ENCODE measurements at places on chromosomes 1 and 21.
A peak's percentile ranks its signal among the peaks of the same experiment; 100 is the strongest.

- no peak for DNase-seq
Measured at GRCh38 chr21:22145545-22145944, 1147.3 kb downstream of the NCAM2 start.

DNA sequence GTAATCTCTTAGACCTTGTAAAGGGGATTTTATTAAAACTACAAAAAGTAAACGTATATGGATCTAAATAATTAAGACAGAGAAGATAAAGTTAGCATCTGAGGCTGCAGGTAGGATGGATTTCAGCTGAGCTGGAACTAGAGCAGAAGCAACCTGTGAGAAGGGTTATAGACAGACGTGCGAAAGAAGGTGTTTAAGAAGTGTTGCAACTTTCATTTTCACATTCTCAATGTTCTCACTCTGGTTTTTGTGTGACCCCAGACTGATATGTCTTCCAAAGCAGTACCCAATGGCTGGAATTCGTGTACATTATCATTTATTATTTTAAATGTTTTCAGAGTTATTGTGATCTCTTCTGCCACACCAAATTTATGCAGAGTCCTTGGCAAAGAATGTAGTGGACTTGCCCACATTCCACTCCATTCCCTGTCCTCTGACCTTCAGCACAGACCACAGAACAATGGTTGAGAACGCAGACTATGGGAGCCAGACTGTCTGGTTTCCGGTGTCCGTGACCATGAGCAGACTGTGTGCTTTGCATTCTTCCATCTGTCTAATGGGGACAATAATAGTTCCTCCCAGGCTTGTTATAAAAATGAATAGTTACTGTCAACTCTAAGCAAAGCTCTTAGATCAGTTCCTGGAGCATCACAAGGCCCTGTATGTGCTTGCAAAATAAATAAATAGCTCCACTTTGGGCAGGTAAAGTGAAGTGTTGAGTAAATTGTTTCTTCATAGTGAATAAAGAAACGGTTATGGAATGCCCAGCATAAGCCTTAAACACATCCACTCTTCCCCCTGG lies 140.6 kb upstream of the SAMSN1 start:
- DNase-seq, result no peak

GRCh38 chr21:42096566-42096965 lies 25.4 kb downstream of the UMODL1 start:
- DNase-seq, result no peak

DNA sequence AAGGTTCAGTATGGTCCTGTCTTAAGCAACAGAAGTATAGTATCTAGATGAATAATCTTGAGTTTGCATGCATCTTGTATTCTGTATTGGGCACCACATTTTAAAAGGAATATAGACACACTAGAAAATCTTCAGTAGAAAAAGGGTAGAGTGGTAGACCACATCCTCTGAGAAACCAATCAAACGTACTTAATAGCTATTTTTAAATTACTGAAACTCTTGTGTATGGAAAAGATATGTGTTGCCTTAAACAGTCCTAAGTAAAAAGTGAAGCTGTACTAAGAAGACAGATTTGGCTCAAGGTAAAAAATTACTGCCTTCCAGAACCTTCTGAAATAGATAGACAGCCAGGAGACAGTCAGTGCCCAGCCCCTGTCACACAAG lies 3.1 kb downstream of the CTXND2 start:
- no peak for DNase-seq

GRCh38 chr1:37634244-37634991 lies at the start of gene RSPO1:
Gene RSPO1, minus strand, starts transcription at chr1:37634892. Its CDS starts 5,231 bp downstream, at chr1:37629661.
- DNase-seq, result no peak

- DNase-seq, result no peak
Measured at GRCh38 chr1:116712510-116712909, 41.7 kb upstream of the CD2 start.

DNA sequence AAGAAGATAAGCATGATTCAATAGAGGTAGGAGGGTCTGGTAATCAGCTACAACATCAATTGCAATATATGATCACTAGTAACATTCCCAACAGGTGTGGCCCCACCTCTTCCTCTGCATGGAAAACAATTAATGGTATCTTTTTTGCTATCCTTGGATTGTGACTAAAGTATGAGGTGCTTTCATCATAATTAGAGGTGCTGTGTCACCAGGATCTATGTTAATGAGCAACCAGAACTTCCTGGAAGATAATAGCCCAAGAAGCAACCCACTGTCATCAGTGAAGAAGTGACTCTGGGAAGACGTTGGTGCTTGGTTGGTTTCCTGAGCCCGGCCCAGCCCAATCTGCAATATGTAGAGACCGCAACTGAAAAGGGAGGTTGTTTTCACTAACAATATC lies 167.2 kb downstream of the SETD4 start:
- DNase-seq, result no peak

GRCh38 chr1:230232371-230232771 lies 165.3 kb downstream of the GALNT2 start:
- no peak for DNase-seq

DNA sequence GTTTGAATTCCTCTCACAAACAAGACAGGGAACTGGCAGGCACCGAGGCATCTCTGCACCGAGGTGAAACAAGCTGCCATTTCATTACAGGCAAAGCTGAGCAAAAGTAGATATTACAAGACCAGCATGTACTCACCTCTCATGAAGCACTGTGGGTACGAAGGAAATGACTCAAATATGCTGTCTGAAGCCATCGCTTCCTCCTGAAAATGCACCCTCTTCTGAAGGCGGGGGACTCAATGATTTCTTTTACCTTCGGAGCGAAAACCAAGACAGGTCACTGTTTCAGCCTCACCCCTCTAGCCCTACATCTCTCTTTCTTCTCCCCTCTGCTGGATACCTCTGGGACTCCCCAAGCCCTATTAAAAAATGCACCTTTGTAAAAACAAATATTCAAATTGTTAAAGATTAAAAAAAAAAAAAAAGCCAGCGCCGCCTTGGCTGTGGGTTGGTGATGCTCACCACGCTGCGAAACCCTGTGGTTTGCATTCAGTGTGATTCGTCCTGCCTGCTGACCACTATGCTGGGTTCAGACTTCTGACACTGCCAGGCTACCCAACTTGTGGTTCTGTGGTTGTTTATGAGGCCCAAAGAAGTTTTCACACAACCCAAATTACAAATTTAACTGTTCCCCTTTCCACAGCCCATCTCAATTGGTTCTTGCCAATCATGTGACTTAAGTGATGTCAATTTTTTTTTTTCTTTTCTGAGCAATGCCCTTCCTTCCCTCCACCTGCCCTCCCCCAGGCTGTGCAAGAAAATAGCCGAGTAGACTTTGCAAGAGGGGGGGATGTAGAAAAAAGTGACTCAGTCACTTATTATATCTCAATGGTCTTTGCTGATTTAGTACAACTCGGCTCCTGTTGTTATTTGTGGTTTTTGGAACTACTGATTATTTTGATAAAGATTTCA lies at the start of gene RUNX1:
RUNX1 (minus strand) TSS at position 597 of the 912 bp plus-strand sequence.
- DNase-seq, result peak; percentile 94

GRCh38 chr1:154970631-154971340 lies at the start of gene SHC1:
Gene SHC1, minus strand, starts transcription at chr1:154970747. Its CDS starts 221 bp downstream, at chr1:154970526.
- DNase-seq, result no peak

GRCh38 chr1:74180490-74180889 lies 17.5 kb downstream of the LRRIQ3 start:
- DNase-seq, result no peak

Measured in natural killer cell treated with Interleukin-12 subunit alpha and Interleukin-12 subunit beta and Interleukin-15 and Interleukin-18, amount 100 ng/mL, for 72 hours (primary cell).